ENCODE measurements at places on chromosomes 11 and 22.

GRCh38 chr11:127136438-127136837 lies 135.9 kb upstream of the KIRREL3 start:
- DNase-seq = no peak

GRCh38 chr11:47565340-47566148 lies at the start of gene PTPMT1:
PTPMT1 (plus strand) TSS chr11:47565599; CDS start chr11:47565623, 24 bp downstream.
- peak; percentile 50 for DNase-seq

DNA sequence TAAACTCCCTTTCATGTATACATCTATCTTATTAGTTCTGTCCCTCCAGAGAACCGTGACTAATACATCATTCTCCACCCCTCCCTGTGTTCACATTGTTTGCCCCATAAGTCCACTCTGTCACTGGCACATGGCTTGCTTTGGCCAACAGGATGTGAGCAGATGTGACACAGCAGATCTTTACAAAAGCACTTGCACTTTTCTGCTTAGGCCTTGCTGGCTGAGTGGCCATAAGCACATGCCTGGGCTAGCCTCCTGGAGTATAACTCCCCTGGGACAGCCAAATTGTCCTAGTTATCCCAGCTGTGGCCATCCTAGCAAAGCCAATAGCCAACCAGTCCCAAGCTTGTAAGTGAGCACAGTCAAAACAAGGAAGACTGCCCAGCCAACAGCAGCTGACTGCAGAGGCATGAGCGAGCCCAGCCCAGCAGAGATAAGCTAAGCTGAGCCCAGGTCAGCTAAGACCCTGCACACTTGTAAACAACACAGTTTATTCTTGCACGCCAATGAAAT lies 9.7 kb upstream of the RCN1 start:
- DNase-seq = no peak

- no peak for DNase-seq
Measured at GRCh38 chr22:43317239-43317638, 25.9 kb downstream of the SCUBE1 start.

GRCh38 chr11:12454782-12455181 lies 77.4 kb downstream of the PARVA start:
- DNase-seq = no peak

DNA sequence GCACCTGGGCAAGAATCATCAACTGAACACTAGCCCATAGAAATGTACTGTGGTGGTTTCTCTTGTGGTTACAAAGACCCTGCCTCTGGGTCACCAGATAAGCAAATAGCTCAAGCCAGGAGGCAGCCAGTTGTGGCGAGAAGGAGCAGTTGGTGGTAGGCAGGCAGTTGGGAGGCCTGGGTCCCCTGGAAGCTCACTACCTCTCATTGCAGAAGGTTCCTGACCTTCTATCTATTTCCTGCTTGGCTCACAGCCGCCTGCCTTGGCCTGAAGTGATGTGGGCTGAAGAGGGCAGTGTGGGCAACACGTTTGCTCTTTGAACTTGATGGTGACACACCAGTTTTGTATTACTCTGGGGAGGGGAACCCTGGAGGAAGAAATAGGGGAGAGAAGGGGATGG lies 34.7 kb downstream of the NECTIN1 start:
- no peak for DNase-seq

GRCh38 chr11:92154611-92155010 lies 70.0 kb upstream of the FAT3 start:
- no peak for DNase-seq
